DMS79 treated with DMSO at 0.1 percent for 48 hours (cell line): ENCODE measurements at places on chromosomes 2 and 18.
A peak's percentile ranks its signal among the peaks of the same experiment; 100 is the strongest.

GRCh38 chr18:68937029-68937599 is 139.2 kb downstream of the CCDC102B start:
- DNase-seq: no peak

DNA sequence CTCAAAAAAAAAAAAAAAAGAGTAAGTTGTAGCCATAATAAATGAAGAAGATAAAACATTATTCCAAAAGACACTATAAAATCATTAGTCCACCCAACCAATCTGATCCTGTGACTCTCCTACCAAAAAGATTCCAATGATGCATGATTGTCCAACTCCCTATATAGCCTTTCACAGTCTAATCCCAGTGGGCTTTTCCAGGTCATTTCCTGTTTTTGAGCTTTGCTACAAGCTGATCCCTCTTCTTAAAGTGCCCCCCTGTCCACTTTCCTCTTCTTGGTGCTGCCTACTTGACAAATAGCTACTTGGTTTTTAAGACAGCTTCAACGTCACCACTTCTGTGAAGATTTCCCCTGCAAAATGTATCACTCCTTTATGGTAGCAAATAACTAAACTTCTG is 88.4 kb downstream of the SEMA4F start:
- no peak for DNase-seq

- no peak for DNase-seq
Measured at GRCh38 chr18:8261651-8262091, 347.6 kb upstream of the RAB12 start.

GRCh38 chr2:178413472-178414265 is 37.3 kb downstream of the PRKRA start:
- peak; percentile 83 for DNase-seq

DNA sequence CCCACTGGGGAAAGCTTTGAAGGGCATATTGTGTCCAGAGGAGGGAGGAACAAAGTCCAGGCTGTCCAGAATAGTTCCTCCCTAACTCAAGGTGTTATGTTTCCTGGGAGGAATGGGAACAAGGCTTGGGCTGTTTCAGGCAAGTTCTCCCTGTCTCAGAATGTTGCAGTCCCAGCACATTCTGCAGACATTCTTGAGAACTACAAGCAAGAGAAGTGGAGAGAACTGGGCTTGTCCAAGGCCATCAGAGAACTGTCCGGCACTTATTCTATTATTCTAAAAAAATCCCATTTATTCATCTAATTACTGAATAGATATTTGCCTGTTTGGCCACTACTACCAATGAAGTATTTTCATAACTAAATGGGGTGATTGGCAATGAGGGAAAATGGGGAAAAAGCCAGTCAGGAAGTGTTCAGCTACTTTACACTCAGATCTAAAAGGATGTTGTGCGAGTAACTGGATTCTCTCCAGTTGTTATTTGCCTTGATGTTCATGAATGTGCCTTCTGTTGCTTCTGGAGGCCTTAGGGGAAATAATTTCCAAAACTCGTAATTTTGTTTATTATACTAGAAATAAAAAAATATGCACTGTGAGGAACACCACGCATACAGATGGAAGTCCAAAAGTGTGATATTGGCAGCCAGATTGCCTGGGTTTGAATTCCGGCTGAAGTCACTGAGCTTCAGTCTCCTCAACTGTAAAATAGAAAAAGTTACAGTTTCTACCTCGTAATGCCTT is 300.1 kb upstream of the RND3 start:
- no peak for DNase-seq

- no peak for DNase-seq
Measured at GRCh38 chr2:20664431-20665242, 2.3 kb upstream of the GDF7 start.

DNA sequence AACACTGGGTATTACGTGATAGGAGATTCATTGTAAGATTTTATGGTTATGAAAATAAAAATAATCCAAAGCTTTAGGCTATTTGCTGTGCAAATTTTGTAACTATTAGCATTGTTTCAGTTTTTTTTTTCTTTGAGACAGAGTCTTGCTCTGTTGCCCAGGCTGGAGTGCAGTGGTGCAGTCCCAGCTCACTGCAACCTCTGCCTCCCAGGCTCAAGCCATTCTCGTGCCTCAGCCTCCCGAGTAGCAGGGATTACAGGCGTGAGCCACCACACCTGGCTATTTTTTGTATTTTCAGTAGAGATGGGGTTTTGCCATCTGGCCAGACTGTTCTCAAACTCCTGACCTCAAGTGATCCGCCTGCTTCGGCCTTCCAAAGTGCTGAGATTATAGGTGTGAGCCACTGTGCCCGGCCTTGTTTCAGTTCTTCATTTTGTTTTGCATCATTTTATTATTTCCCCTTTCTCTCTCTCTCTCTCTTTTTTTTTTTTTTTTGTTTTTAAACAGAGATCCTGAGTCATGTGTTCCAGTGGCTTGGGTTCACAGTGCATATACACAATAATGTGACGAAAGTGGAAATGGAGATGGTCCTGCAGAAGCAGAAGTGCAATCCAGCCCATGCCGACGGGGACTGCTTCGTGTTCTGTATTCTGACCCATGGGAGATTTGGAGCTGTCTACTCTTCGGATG is 25.8 kb downstream of the CASP10 start:
- DNase-seq: no peak

GRCh38 chr2:140747090-140747489 is 1383.7 kb downstream of the LRP1B start:
- no peak for DNase-seq

DNA sequence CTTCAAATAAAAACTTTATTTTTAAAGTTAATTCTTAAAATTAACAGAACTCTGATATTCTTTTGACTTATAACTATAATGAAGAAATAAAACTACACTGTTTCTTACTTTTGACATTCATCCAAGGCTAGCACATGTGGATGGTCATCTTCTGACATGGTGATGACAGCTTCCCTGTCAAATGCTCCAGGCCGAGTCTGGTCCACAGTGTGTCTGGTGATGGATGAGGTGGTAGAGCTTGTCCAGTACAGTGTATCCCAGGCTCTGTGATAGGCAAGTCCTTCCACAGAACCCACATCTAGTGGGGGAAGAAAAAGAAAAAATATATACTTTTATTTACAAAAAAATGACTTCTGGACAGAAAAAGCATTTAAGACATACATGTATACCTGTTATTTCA is 1529.5 kb downstream of the LRP1B start:
- no peak for DNase-seq

DNA sequence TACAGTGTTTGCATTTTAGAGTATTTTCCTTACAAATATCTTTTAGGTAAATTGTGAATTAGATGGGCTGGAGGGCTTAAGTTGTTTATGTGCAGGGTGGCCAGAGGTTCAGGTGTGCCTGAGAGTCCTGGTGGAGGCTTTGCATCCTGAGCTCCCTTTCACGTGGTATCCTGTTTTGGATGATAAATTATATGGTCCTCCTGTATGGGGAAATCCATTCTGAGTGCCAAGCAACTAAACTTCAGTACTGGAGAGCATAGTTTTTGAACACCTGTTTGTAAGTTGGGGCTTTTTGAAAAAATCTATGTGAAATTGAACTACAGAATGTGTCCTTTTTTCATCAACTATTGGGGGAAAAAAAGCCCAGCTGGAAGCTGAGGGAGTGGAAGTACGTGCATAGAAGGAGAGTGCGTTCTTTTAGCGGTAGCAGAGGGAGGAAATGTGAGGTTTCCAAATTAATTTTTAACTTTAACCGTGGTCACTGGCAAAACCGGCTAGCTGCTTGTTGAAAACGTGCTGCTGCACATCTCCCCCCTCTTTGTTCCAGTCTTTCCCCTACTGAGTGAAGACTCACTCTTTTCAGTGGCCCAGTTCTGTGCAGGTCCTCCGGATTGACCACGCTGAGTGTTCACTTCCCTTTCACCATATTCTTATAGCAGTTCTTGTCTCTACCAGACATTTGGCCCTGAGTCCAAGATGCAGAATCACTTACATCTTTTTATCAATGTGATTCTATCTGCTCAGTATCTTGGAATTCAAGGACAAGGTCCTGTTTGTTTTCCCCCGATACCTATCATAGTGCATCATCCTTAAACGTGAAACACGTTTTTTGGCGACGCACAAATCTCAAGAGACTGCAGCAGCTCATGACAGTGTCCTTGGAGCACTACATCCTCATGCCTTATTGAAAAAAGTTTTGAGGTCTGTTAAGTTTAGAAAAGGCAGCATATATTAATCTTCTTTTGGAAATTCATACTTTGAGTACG is 15.3 kb downstream of the CNOT11 start:
- no peak for DNase-seq

DNA sequence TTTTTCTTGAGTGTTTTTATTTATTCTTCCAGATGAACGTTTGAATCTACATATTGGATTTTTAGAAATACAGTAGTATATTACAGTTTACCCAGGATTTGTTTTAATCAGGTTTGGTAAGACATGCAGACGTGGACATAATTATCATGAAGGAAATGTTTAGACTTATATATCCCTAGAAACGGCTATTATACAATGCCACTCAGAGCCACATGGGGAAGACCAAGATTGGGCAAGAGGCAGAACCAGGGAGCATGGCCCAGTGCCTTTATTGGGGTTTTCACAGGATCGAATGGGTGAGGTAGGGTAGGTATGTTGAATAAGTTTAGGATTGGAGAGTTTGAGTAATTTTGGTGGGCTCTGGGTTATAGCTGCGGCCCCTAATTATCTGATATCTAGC is 212.2 kb downstream of the CAMKMT start:
- DNase-seq: no peak

GRCh38 chr2:206296128-206296527 is 21.7 kb downstream of the ZDBF2 start:
- no peak for DNase-seq

- DNase-seq: no peak
Measured at GRCh38 chr2:137644731-137645130, 319.5 kb upstream of the HNMT start.

DNA sequence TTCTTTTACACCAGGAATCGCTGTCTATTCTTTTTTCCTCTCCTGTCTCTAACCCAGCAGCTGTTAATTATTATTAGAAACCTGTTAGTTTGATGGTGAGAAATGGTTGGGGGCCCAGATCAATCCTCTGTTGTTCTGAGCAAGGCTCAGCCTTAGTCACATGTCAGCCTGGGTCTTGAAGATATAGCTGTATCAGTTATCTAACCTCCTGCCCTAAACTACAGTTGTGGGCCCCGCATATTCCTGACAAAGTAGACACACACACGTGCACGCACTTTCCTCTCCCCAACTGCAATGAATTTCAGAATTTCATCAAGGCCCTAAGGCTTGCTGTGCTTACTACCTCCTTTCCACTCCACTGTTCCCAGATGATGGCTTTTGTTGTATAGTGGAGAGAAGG is 54.6 kb downstream of the OLA1 start:
- no peak for DNase-seq

GRCh38 chr2:219748671-219749570 is 121.5 kb downstream of the SLC4A3 start:
- peak; percentile 48 for DNase-seq

DNA sequence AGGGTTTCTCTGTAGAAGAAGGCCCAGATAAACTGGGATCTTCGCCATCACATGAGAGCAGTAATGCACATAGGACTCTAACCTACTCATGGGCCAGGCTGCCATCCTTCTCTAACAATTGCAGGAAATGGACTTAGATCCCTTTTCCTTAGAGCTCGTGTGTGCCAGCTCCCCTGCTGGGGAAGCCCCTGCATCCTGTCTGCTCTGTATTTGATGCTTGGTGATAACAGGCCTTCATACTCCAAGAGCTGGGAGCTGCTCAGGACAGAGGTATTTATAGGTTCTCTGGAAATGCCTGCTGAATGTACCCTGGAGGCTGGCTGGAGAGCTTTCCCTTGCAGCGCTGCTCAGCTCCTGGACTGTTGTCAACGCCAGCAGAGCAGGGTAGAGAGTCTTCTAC is 249.6 kb downstream of the MTX2 start:
- DNase-seq: peak; percentile 69

DNA sequence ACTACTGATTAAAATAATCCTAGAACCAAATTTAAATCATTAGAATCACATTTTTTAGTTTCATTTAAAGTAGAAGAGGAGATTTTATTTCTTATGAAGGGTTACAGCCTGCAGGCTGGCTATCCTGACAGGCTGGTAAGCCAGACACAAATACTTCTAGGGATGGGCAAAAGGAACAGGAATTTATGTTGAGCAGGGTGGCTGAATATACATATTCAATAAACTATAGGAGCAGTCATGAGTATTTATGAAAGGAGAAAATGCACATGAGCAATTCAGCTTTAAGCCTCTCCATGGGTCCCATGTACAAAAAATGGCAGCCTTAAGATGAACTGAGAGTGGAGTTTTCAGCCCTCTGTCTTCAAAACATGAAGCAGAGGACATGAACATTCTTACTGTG is 182.4 kb downstream of the CTNNA2 start:
- no peak for DNase-seq

DNA sequence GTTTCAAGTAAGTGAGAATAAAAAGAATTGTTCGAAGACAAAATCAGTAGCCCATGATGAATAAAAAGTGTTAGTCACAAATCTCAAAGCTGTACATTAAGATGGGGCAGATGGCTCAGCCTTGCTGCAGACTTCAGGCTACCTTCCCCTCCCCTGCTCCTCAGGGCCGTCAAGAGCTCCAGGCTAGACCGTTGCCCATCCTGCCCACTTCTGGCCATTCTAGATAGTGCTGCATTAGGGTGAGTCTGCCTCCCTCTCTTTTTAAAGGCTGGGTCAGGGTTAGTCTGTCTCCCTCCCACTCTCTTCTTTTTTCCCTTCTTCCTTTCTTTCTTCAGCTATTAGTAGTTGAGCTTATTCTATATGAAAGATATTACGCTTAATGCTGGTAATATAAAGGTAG is 86.0 kb downstream of the MAPRE2 start:
- no peak for DNase-seq

GRCh38 chr2:127175041-127175721 is 44.9 kb downstream of the CYP27C1 start:
- no peak for DNase-seq

DNA sequence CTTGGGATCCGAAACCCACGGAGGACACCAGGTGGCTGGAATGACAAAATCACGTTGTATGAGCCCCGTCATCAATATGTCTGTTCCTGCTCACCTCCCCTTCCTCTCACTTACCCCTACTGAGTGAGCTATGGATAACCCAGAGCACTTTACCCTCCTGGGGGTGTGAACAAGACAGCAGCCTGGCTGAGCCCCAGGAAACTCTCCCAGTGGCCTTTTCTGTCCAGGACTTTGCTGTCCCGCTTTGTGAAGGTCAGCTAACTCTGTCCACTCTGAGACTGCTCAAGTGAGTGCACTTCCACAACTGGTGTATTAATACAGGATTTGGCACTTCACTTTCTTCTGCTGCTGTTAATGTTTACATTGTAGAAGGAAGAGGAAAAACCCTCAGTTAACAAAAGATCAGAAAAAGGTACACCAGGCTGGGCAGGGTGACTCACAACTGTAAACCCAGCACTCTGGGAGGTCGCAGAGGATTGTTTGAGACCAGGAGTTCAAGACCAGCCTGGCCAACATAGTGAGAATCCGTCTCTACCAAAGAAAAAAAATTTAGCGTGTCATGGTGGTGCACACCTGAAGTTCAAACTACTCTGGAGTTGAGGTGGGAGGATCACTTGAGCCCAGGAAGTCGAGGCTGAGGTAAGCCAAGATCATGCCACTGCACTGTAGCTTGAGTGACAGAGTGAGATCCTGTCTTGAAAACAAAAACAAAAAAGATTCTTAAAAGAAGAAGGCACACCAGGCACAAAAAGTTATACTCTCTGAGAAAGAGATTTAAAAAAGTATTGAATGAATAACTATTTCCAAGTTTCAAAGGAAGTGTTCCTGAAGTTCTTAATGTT is 90.3 kb downstream of the CLHC1 start:
- no peak for DNase-seq
